ENCODE measurements at places on chromosomes 1 and 21.

GRCh38 chr1:1270813-1271212 lies 2.8 kb downstream of the UBE2J2 start:
- DNase-seq: no peak

- no peak for DNase-seq
These were observed 200.9 kb downstream of the RPS6KC1 start for GRCh38 chr1:213251972-213252371.

DNA sequence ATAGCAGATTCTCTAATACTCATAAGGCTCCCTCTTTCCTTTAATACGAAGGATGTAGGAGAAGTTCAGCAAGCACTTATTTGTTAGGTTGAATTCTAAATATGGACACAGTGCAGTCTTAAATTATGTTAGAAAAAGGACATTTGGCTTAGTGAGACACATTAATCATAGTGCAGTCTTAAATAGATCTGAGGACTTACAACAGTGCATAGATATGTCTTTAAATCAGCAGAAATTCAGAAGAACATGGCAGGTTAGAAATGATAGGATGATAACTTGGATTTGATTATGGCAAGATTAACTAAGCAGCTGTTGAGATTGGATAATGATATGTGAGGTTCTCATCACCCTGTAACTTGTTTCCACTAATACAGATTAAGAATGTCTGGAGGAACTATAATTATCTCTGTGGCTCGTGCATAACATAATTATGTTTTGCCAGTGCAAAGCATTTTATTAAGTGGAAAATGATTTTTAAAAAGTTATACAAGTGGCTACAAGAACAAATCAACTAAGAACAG lies 485.9 kb downstream of the USP25 start:
- DNase-seq: no peak

DNA sequence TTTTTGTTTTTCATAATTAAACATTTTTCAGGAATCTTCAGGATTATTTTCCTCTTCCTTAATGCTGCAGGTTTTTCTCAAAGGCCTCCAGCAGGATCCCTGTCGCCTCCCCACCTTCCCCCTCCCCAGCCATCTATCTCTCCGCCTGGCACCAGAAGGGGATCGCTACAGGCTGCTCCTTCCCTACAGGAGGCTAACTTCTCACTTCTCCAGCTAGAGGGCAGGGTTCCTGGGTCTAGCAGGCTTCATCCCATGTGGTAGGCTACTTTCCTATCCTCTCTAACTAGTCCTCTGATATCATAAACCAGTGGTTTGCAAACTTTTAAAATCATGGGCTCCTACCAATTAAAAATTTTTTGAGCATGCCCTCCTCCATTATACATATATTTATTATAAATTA lies 104.1 kb downstream of the KCNN3 start:
- no peak for DNase-seq

DNA sequence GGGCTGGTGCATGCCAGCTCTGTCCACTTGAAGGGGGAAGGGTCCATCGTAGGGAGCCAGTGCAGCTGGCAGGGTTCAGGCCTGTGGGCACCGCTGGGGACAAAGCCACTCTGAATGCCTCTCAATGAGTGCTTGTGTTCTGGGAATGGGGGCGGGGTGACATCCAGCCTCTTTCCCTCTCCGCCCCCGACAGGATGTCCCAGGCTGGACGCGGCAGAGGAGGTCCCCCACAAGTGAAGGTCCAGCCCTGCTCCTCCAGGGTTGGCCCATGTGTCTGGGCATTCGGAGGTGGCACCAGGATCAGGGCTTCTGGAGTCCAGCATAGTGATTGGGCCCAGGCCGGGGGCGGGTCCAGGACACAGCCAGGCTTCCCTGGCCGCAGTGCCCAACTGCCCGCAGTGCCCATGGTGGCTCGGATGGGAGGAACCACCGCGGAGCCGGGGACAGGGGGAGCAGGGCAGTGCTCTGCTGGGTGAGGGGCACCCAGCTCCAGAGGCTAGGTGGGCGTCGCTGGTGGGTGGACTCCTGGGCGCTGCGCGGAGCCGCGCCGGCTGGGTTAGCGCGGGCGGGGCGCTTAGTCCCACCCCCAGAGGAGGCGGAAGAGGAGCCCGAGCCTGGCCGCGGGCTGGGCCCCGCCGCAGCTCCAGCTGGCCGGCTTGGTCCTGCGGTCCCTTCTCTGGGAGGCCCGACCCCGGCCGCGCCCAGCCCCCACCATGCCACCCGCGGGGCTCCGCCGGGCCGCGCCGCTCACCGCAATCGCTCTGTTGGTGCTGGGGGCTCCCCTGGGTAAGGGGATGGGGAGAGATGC lies at the start of gene SHISA4:
Gene SHISA4 (plus strand): TSS at position 617 of the 808 bp plus-strand sequence. CDS start 97 bp downstream, at position 714.
- DNase-seq: no peak

GRCh38 chr1:217929213-217929885 lies 298.2 kb downstream of the SPATA17 start:
- no peak for DNase-seq

DNA sequence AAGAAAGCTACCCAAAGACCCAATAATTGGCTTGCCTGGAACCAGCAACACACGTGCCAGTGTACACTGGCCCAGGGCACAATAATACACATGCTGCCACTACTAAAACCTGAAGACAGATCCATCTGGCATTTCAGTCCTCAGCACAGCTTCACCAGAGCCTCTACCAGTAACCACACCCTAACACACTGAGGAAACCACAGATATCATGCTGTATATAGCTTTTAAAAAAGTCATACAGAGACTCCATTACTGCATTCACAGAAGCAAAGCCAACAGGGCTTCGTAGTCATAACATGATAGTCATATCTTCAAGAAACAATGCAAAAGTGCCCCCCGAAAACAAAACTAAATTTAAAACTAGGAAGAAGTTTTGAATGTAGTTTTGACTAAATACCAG lies 40.6 kb upstream of the NEGR1 start:
- no peak for DNase-seq

- DNase-seq: no peak
These were observed 7.1 kb upstream of the NSUN4 start for GRCh38 chr1:46333300-46334029.
